ENCODE measurements at places on chromosomes 7 and 10.
A peak's percentile ranks its signal among the peaks of the same experiment; 100 is the strongest.

GRCh38 chr10:113064039-113064438, 114.0 kb downstream of the TCF7L2 start:
- H3K27me3 ChIP-seq, result no peaks in the 10 kb centered on the region
- no peaks in the 10 kb centered on the region for H3K36me3 ChIP-seq
- no peak for DNase-seq
- peaks cover 14% of the 10 kb centered on the region for H3K4me1 ChIP-seq

GRCh38 chr10:99233000-99233688, 2.5 kb downstream of the HPSE2 start:
- no peaks in the 10 kb centered on the region for H3K36me3 ChIP-seq
- H3K4me3 ChIP-seq, result peak overlapping the region; percentile 4
- no peak for DNase-seq
- H3K4me1 ChIP-seq, result no peaks in the 10 kb centered on the region
- H3K27me3 ChIP-seq, result peaks cover 23% of the 10 kb centered on the region
- no peak overlapping the region for H3K27ac ChIP-seq

GRCh38 chr7:137755846-137756651, 90.7 kb downstream of the DGKI start:
- no peak overlapping the region for H3K27ac ChIP-seq
- DNase-seq, result peak; percentile 31
- H3K4me3 ChIP-seq, result no peak overlapping the region
- no peaks in the 10 kb centered on the region for H3K27me3 ChIP-seq
- no peaks in the 10 kb centered on the region for H3K4me1 ChIP-seq
- H3K36me3 ChIP-seq, result no peaks in the 10 kb centered on the region

DNA sequence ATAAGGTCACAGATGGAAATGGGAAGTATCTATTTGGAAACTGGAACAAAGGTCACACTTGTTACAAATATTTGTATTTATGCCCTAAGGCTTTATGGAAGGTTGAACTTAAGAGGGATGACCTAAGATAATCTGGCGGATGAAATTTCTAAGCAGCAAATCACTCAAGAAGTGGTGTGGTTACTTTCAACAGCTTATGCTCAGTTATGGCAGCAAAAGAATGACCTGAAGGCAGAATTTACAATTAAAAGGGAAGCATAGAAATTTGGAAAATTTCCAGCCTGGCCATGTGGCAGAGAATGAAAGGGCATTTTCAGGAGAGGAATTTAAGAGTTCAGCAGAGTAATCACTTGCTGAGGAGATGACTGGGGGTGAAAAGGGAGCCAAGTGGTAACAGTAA, 95.8 kb upstream of the TNS3 start:
- no peak overlapping the region for H3K4me3 ChIP-seq
- no peaks in the 10 kb centered on the region for H3K4me1 ChIP-seq
- no peaks in the 10 kb centered on the region for H3K36me3 ChIP-seq
- DNase-seq, result peak; percentile 26
- no peaks in the 10 kb centered on the region for H3K27me3 ChIP-seq
- no peak overlapping the region for H3K27ac ChIP-seq

DNA sequence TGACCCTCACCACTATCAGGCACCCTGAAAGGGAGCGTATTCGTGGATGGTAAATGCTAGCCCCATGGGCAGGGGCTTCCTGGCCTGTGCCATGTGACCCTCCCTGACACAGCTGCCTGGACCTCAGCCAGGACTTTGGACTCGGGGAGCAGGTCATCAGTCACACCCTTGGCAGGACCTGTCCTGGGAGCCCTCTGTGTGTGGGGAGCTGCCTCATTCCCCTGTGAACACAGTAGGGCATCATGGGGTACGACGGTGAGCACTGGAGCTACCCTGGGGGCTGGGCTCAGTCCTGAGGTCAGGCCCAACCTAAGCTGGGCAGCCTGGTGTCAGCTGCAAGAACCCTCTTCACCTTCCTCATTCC, 129.3 kb upstream of the FAM20C start:
- no peak overlapping the region for H3K4me3 ChIP-seq
- H3K36me3 ChIP-seq, result no peaks in the 10 kb centered on the region

DNA sequence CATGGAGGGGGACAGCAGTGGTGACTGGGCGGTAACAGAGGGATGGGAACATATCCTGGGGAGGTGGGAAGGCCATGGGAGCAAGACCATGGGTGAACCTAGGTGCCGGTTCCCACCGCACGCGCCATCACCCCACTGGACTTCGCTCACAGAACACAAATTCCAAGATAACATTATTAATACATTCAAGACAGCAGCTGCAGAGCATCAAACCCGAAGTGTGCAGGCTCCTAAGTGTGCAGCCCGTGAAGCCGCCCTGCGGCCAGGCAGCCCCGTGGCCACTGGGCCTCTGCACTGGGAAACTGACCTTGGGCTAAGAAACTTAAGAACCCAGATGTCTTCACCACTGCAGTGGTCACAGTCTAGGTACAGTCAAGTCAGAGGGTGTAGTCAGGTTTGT, 42.8 kb upstream of the ZRANB1 start:
- H3K36me3 ChIP-seq, result no peaks in the 10 kb centered on the region
- DNase-seq, result no peak
- no peaks in the 10 kb centered on the region for H3K27me3 ChIP-seq
- no peaks in the 10 kb centered on the region for H3K4me1 ChIP-seq
- no peak overlapping the region for H3K4me3 ChIP-seq

DNA sequence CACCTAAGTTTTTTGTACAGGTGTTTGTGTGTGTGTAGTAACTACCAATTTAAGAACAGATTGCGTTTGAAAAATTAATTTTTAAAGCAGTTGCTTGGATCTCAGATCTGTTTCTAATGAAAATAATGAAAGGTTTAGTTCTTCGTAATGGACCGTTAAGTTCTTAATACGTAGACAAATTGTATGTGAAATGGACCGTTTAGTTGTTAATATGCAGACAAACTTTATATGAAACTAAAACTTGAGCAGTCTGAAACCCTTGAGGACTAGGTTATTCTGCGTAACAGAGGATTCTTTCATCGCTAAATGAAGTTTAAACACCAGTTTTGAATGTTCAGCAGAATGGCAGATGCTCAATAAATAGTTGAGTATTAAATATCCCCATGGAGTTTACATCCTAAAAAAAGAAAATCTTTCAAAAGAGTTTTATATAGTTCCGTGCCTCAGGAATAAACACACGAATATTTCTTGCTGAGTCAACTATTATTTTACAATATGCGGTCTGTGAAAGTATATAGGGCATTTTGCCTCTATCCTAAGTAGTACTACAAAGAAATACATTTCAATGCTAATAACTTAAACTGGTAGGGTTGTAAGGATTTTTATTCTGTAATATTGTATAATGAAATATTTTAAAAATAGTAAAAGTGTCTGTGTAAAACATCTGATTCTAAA, 1.2 kb downstream of the DBF4 start:
- peaks cover 3% of the 10 kb centered on the region for H3K36me3 ChIP-seq
- H3K4me1 ChIP-seq, result no peaks in the 10 kb centered on the region
- peak; percentile 31 for DNase-seq

GRCh38 chr10:1598393-1599153, 138.8 kb downstream of the ADARB2 start:
- no peaks in the 10 kb centered on the region for H3K36me3 ChIP-seq
- no peaks in the 10 kb centered on the region for H3K4me1 ChIP-seq
- H3K27ac ChIP-seq, result no peak overlapping the region
- no peaks in the 10 kb centered on the region for H3K27me3 ChIP-seq
- DNase-seq, result no peak

Measured in fibroblast of lung (primary cell).